ENCODE measurements at places on chromosomes 5 and 9.
A peak's percentile ranks its signal among the peaks of the same experiment; 100 is the strongest.

DNA sequence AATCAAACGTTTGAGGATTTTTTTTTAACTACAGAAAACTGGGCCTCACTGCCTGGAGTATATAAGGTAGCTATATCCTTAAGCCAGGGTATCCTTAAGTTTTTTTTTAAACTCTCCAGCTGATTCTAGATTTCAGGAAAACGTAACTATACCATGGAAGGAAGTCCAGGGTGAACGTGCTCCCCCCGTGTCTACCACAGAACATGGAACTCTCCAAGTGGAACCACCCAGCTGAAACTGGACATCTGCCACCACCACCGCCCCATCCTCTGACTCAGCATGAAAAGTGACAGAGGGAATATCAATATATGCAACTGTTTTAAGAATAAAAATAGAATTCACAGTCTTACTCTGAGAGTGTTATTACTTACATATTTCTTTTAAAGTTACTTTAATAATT lies 61.3 kb downstream of the DROSHA start:
- DNase-seq = no peak

GRCh38 chr5:135566422-135567400 lies 12.1 kb downstream of the CXCL14 start:
- no peak for DNase-seq

DNA sequence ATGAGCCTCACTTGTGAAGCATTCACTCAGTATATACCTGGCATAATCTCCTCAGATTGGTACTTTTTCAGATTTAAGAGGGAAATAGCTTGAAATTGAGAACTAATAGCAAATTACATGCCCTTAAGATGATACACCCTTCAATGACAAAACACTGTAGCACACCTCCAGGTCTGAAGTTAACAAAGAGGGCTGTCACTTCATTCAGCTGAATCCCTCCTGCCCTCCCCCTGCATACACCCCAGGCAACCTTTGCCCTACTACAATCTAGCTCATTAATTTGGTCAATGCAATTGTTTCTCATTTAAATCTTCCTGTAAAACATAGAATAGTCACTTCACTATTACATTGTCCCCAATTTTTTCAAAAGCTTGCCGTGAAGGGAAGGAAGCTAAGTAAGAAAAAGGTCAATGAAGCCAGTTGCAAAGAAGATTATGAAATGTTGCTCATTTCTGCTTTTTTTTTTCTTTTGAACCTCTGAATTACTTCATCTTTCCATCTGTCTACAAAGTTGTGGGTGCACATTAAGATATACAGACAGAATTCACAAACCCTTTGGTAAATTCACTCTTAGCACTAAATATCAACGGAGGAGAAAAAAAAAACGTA lies 294.8 kb upstream of the PTGER4 start:
- DNase-seq = no peak

- DNase-seq = no peak
Measured at GRCh38 chr9:127530206-127530941, 79.1 kb downstream of the LRSAM1 start.

GRCh38 chr5:170788626-170789304 lies 5.2 kb downstream of the GABRP start:
- no peak for DNase-seq

DNA sequence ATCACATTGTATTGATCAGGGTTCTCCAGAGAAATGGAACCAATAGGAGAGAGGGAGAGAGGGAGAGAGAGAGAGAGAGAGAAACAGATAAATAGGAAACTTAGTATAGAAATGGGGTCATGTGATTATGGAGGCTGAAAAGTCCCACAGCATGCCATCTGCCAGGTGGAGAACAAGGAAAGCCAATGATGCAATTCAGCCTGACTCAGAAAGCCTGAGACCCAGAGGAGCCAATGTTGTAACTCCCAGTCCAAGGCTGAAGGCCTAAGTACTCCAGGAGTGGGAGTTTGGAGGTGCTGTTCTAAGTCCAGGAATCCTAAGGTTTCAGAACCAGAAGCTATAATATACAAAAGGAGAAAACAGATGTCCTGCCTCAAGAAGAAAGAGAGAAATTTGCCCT lies 48.4 kb upstream of the ISOC1 start:
- no peak for DNase-seq

DNA sequence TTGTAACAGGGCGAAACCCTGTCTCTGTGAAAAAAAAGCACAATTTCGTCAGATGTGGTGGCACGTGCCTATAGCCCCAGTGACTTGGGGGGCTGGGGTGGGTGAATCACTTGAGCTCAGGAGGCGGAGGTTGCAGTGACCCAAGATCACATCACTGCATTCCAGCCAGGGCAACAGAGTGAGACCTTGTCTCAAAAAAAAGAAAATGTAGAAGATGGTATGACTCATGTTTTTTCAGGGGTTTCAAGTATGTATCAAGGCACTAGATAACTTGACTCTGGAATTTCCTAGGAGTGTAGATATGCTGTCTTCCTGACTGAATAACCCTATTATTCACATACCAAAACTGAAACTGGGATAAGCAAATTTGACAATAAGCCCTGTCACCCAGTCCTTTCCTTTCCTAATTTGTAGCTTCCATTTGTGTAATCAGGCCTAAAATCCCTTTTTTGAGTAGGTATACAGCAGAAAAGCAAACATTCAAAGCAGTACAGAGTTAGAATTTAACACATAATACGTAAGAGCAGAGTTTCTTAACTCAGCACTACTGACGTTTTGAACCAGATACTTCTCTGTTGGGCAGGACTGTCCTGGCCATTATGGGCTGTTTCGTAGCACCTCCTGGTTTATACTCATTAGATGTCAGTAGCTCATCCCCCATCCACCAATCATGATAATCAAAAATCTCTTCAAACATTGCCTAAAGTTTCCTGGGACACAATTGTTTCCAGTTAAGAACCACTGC lies 17.3 kb upstream of the ANKRD18B start:
- no peak for DNase-seq

DNA sequence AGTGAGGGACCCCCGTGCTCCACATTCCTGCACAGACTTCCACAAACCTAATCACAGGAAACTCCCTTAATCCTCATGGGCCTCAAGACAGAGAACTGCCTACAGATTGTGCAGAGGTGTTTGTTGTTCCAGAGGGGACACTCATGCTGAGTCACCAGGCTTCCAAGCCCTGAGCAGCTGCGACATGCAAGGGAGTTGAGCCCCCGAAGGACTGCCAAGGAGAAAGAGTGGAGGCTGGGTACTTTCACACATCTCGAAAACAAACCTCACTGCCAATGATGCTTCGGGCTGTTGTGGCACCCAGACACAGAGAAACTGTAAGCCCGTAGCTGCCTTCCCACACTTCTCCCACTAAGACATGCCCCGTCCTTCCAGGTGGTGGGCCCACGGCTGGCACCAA lies 480.8 kb downstream of the CDH12 start:
- DNase-seq = peak; percentile 21

DNA sequence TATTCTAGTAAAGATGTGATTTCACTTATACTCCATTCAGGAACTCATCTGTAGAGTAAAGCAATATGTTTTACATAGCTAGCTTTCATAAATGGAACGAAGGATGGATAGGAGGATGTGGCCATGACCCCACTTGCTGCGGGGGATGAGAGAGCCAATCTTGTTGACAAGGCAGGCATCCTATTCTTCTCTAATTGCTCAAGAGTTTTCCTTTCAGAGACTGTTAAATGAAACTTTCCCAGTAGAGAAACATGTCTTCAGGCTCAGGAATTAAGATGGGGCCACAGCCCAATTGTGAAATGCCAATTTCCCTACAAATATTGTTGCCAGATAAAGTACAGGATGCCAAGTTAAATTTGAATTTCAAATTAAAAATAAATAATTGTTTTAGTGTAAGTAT lies 196.2 kb upstream of the TUT7 start:
- DNase-seq = no peak

GRCh38 chr5:179343719-179344430 lies 1.4 kb downstream of the ADAMTS2 start:
- DNase-seq = no peak

DNA sequence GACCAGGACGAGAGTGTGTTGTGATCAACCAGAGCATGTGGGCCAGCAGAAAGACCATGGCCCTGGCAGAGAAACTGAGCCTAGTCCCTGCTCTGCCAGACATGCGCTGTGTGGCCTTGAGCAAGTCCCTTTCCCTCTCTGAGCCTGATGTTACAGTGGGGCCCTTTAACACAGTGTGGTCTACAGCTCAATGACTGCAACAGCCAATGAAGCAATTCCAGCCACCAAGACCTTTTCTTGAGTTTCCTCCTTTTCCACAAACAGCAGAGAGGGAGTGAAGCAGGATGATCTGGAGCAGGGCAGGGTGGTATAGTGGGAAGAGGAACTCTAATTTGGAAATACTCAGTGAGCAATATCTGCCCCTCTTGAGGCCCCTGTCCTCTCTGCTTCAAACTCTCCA lies 25.8 kb upstream of the ARSI start:
- no peak for DNase-seq

DNA sequence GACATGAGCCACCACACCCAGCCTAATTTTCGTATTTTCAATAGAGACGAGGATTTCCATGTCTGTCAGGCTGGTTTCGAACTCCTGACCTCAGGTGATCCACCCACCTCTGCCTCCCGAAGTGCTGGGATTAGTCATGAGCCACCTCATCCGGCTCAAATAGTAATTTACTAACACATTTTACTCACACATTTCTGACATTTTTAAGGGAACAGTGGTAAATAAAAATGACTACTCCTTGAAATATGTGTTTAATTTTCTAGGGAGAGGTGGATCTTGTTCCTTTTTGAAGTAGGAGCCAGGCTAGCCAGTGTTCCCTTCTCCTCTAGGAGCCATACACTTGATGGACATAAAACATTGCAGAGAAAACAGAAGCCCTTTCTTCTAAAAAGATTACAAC lies 55.2 kb upstream of the ERBIN start:
- no peak for DNase-seq

DNA sequence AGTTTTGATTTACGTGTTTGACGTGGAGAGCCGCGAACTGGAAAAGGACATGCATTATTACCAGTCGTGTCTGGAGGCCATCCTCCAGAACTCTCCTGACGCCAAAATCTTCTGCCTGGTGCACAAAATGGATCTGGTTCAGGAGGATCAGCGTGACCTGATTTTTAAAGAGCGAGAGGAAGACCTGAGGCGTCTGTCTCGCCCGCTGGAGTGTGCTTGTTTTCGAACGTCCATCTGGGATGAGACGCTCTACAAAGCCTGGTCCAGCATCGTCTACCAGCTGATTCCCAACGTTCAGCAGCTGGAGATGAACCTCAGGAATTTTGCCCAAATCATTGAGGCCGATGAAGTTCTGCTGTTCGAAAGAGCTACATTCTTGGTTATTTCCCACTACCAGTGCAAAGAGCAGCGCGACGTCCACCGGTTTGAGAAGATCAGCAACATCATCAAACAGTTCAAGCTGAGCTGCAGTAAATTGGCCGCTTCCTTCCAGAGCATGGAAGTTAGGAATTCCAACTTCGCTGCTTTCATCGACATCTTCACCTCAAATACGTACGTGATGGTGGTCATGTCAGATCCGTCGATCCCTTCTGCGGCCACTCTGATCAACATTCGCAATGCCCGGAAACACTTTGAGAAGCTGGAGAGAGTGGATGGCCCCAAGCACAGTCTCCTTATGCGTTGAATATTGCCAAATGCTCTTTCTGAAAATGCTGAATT lies 850 bp downstream of the RRAGA start:
- no peak for DNase-seq

DNA sequence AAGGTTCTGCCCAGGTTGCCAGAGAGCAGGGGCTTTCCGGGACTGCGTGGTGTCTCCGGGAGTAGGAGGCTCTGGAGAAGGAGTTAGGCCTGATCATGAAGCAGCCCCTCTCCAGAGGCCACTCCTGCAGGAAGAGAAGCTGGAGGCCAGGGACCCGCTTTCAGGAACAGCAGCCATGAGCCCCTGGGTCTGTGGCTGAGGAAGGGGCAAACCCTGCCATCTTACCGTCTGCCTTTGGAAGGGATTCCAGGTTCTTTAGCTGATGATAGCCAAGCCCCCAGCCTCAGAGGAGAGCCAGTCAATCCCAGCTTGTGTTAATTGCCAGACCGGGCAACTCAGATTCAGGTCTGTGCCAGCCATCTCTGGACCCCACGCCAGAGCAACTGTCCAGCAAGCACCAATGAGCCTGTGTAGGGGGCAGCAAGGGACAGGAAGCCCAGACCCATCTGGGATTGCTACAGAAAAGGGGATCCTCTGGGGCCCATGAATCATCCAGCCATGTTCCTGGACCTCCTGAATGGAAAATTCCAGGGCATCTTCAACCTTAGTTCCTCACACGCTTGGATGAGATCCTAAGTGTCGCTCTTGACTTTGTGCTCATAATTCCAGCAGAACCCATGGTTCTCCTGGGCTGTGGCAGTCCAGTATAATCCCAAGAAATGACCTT lies 42.7 kb upstream of the MVB12B start:
- DNase-seq = no peak

- DNase-seq = no peak
Measured at GRCh38 chr9:92770360-92770995, 5.8 kb upstream of the BICD2 start.

DNA sequence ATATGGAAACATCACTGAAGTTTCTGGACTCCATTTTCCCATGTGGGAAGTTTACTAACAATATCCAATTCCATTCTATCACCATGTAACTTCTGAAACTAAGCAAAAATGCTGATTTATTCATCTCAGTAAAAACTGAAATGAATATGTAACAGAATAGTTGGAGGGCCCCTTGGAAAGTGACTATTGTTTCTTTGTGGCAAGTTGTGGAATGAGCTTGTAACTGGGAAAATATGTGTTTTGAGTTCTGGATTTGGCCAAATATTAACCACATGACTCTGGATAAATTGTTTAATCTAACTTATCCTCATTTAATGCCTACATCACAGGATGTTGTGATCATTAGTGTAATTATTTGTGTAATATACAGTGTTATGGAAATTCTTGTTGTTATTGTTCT lies 619.3 kb downstream of the TLE4 start:
- no peak for DNase-seq

DNA sequence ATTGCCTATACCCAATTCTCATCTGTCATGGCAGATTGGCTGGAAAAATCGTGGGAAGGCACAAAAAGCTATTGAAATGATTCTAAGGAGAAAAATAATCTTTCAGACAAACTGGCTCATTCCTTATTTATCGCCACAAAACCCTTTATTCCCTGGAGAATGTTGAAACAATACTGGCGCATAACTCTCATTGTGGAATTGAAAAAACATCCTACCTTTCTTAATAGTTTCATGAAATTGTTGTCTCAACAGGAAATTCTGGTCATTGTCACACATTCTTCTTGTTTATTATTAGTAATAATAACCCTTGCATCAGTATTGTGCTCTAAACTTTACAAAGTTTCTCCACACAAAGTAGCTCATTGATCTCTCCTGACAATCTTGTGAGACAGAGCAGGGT lies 48.9 kb upstream of the COL15A1 start:
- no peak for DNase-seq

DNA sequence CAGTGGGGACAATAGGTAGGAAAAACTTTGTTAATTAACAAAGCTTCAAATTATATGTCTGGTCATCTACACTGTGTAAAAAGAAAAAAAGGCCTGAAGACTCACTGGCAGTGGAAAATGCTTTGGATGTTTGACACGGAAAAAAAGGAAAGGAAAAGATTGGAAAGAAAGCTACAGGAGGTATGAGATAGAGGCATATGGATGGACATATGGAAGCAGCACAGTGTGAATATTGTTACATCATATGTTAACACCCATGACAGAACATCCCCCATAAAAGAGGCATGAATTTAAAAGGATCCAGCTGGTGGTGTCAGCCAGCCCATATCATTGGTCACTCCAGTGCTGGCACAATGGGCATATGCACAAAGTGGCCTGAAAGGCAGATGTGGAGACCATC lies 19.0 kb upstream of the ADAMTS19 start:
- DNase-seq = no peak
